ENCODE measurements at places on chromosomes 16 and 17. TPM values are rescaled to one million over a fixed set of nuclear protein-coding genes. Genes with fewer than 3 reads are reported as not detected.

The MFAP4 gene
- polyA plus RNA-seq: not detected

The HES7 gene
- not detected for polyA plus RNA-seq

The KRT39 gene
- not detected for polyA plus RNA-seq

The PRSS36 gene
- 1.4 TPM for polyA plus RNA-seq

The SHCBP1 gene
- polyA plus RNA-seq: 1.6 TPM

The NSRP1 gene
- polyA plus RNA-seq: 40.8 TPM

The E4F1 gene
- 23.2 TPM for polyA plus RNA-seq

The RNF40 gene
- polyA plus RNA-seq: 56.0 TPM

The C1QTNF8 gene
- polyA plus RNA-seq: not detected

The SBK1 gene
- polyA plus RNA-seq: 0.68 TPM

The C17orf67 gene
- 2.1 TPM for polyA plus RNA-seq

The KRTAP4-4 gene
- not detected for polyA plus RNA-seq

The RABEP1 gene
- 62.9 TPM for polyA plus RNA-seq

The TBC1D3B gene
- polyA plus RNA-seq: 0.84 TPM

The ZNF75A gene
- 27.1 TPM for polyA plus RNA-seq

The TCAP gene
- not detected for polyA plus RNA-seq

The PPM1E gene
- not detected for polyA plus RNA-seq

The NOXO1 gene
- not detected for polyA plus RNA-seq

The CDK5R1 gene
- 3.8 TPM for polyA plus RNA-seq

Data from IgD-negative memory B cell (primary cell).